Stimulated activated CD4-positive, alpha-beta T cell treated with anti-CD3 and anti-CD28 coated beads, Interleukin-4, amount 100 ng/mL, for 24 hours (primary cell): ENCODE measurements at places on chromosomes 4 and X.

DNA sequence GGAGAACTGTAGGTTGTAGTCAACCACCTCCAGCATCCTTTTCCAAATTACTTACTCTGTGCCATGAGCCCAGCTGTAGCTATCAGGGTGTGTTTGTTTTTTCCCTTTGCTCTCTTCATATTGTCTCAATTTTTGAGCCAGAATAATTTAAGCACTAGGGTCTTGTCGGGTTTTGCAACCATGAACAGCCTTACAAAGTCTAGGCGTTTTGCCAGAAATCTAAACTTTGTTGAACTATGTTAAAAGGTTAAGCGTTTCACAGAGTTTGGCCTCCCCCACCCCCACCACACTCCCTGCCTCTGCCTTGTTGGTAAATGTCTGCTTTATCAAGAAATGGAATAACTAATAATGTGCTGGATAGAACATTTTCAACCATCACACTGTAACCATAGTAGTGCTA is 190.6 kb upstream of the TTC29 start:
- DNase-seq: no peak

- peak; percentile 29 for DNase-seq
These were observed 11.6 kb downstream of the SMIM20 start for GRCh38 chr4:25925486-25926201.

DNA sequence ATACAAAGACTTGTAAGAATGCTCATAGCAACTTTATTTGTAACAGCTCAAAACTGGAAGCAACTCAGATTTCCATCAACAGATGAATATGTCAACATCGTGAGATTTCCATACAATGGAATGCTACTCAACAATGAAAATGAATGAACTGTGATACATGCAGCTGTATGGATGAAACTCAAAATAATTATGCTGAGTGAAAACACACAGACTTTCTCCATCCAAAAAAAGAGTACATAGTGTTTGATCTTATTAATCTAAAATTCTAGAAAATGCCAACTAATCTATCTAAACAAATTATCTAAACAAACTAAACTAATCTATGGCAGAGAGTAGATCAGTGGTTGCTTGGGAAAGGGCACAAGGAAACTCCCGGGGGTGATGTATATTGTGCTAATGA is 42.7 kb downstream of the PPP1R2C start:
- no peak for DNase-seq

DNA sequence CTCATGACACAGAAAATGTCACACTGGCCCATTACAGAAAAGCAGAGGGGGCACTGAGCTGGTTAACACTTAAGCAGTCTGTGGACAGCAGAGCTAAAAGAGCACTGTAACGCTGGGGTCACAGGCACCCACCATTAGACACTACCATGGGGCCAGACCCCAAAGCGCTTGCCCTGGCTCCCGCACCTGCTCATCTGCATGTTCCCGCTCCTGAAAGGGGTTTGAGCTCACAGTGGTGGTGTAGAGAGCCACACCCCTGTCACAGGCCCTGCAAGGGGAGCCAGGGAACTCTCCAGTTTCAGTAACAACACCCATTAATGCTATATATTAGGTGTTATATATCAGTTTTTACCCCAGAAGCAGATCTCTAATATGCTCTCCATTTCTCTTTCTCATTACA is 187.0 kb downstream of the ANKRD50 start:
- DNase-seq: no peak

DNA sequence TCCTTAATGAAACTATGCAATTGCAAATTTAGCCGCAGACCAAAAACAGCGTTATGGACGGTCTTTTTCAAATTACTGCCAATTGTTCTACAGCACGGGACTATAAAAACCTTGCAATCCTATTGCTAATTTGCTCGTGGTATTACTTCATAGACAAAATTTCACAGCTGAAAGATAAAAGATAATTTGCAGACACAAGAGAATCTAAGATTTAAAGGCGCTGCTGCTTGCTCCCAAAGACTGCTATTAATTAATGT is 1.4 kb upstream of the CAMK2D start:
- peak; percentile 15 for DNase-seq

- DNase-seq: no peak
These were observed 46.2 kb upstream of the BCOR start for GRCh38 chrX:40143987-40144386.

- peak; percentile 64 for DNase-seq
These were observed 53.2 kb upstream of the ABCG2 start for GRCh38 chr4:88211473-88212252.

- no peak for DNase-seq
These were observed 915.5 kb downstream of the FAT4 start for GRCh38 chr4:126230269-126230668.

GRCh38 chr4:144729175-144729574 is 83.2 kb downstream of the HHIP start:
- no peak for DNase-seq

DNA sequence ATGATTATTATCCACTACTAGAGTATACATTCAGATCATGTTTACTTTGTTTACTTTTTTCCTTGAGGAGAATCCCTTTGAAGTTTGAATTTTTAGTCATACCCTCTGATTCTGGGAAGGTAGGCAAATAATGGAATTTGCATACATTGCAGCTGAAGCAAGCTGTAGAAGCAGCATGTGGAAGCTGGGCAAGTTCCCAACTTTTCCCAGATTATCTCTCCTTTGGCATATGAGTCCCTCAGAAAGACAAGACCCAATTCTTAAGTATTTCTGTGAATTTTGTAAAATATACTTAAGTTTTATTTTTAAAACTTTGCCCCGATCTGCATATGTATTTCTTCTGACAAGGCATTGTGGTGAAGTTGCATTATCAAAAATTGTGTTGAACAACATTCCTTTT is 94.9 kb downstream of the CNKSR2 start:
- no peak for DNase-seq

GRCh38 chr4:129578336-129578735 is 482.4 kb downstream of the C4orf33 start:
- DNase-seq: no peak

DNA sequence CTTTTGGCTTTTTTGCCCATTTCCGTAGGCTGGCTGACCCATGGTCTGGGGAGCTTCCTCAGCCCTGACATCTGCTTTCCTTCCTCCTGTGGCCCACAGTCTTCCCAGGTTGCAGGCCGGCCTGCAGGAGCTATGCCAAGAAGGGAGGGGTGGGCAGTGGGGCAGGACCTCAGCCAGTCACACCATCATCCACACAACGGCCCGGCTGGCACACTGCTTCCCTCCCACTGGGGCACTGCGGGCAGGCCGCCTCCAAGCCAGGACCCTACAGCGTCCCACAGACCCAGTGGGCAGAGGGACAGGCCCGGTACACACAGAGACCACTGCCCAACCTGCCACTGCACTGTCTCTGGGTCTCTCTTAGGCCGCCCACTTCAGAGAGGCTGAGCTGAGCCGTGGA is 38.0 kb downstream of the CTBP1 start:
- DNase-seq: no peak

- no peak for DNase-seq
These were observed 13.2 kb downstream of the ATP8A1 start for GRCh38 chr4:42643685-42644084.

- DNase-seq: peak; percentile 62
These were observed 21.7 kb upstream of the MFAP3L start for GRCh38 chr4:170047771-170048354.

GRCh38 chr4:15587649-15588048 is 67.5 kb downstream of the FBXL5 start:
- DNase-seq: no peak

GRCh38 chr4:18754180-18754579 is 732.6 kb upstream of the LCORL start:
- DNase-seq: no peak

GRCh38 chrX:103806862-103807474 is 25.1 kb downstream of the RAB9B start:
- DNase-seq: no peak

DNA sequence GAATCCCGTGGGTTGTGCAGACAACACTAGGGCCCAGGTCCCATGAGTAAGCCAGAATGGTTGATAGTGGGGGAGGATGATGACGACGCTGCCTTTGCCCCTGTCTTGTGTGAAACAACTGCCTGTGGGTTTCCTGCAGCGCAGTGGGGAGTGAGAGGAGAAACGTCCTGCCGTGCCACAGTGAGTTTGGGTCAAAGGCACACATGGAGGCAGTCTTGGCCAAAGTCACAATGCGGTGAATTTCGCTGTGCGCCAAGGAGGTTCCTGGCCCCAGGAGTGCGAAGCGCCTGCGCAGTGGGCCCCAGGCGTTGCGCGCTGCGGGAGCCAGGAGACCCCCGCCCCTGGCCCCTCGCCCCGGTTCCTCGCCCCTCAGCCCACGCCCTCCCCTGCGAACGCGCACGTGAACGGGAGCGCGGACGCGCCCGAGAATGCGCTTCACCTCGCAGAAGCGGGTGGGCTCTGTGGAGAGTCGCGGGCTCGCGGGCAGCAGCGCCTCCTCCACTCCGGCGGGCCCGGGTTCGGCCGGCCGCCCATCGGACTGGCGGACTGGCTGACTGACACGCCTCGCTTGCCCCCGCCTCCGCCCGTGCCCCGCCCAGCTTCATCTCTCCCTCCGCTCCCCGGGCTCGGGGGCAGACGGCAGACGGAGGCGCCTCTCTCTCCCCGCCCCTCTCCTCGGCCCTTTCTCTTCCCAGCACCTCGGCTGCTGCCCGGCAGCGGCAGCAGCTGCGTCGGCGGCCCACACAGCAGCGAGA is at the start of gene NUDT10:
NUDT10 (plus strand) TSS at position 635 of the 755 bp plus-strand sequence. CDS start 144 bp downstream, outside the sequence.
- peak; percentile 35 for DNase-seq

DNA sequence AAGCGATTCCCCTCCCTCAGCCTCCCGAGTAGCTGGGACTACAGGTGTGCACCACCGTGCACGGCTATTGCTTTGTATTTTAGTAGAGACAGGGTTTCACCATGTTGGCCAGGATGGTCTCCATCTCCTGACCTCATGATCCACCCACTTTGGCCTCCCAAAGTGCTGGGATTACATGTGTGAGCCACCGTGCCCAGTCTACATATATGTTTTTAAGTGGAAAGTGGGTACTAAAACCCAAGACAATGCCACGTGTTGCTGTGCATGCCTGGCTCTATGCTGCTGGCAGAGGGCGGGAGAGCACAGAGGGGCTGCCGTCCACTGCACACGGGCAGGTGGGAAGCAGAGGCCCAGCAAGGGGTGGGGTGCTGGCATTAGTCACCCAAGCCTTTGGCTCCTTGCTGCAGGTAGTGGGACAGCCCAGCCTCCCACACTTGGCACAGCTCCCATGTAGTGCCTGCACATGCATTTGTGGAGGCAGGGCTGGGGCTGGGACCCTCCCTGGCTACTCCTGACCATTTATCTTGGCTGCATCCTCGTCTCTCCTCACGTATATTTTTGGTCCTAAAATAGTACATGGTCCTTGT is 3.5 kb downstream of the EMD start:
- no peak for DNase-seq

DNA sequence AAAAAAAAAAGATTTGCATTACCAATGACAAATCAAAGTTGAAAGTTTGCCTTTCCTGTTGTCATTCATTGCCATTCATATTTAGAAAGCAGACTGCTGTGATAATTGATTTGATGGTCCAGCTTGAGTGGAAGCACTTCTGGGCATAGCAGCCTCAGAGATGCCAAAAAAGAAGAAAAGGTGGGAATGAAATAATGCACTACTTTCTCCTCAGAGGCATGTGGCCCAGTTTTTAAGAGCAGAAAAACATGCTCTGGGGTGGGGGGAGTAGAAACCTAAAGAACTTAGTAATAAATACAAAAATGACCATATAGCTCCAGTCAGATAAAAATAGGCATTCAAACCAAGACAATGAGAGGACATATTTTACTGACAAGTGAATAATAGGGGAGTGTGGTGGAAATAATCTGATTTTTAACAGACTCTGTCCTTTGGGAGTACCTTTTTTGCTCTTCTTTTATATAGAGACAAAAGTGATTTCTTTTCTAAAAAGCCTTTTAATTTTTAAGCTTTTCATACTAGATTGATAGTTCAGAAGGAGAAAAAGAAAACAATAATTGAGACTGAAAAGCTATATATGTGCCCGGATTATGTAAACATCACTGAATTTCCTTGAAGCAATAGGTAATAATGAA is 599.1 kb downstream of the RPA4 start:
- DNase-seq: no peak

- no peak for DNase-seq
These were observed 314.9 kb upstream of the TEX13C start for GRCh38 chrX:125004799-125005198.

GRCh38 chr4:118776157-118776954 is 59.6 kb downstream of the SEC24D start:
- DNase-seq: no peak

DNA sequence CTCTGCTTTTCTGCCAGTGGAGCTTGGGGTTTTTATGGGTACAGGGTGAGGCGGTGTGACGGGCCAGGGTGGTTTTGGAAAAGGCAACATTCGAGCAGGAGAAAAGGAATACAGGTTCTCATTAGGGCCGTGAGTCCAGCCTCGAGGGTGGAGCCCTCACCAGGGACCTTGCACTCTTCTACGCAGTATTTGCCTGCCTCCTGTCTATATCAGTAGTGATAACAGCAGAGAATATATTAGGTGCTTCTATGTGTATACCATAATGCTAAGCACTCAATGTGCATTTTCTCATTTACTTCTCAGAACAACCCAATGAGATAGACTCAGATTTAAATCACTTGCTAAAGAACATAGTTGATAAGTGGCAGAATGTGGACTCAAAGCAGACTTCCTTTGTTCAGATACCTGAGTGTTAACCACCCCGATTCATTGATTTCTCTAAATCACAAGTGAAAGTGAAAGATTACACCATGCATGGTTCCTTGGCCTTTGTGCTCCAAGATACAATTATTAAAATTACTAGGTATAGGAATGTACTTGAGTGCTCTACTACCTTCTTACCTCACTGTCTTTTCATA is 403.9 kb downstream of the PCDH7 start:
- no peak for DNase-seq

DNA sequence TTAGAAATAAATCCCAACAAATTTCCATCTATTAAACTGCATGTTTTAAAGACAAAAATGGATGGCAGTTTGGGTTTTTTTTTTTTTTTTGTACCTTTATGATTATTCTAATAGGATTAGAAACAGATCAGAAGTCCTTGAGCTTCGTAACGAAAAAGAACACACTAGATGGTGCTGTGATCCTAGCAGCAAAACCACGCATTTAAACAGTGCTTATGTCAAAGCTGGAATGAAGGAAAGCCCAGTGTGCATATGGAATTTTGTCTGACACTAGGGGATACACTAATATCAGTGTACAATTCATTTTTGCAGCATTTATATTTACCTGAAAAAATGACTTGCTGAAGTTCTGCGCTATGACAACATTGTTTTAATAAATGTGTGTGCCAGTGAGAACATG is 229.1 kb downstream of the VEGFC start:
- DNase-seq: no peak

- no peak for DNase-seq
These were observed 97.7 kb downstream of the ARHGAP10 start for GRCh38 chr4:147829401-147830101.

DNA sequence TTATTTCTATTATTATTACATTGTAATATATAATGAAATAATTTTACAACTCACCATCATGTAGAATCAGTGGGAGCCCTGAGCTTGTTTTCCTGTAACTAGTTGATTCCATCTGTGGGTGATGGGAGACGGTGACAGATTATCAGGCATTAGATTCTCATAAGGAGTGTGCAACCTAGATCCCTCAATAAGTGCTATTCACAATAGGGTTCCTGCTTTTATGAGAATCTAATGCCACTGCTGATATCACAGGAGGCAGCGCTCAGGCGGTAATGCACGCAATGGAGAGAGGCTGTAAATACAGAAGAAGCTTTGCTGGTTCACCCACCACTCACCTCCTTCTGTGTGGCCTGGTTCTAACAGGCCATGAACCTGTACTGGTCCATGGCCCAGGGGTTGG is 178.6 kb downstream of the ACTRT1 start:
- DNase-seq: no peak
